CD4-positive, alpha-beta memory T cell (primary cell): ENCODE measurements at places on chromosomes 12 and 14. TPM values are rescaled to one million over a fixed set of nuclear protein-coding genes. Genes with fewer than 3 reads are reported as not detected.

- no peaks in the 10 kb centered on the region for H3K27me3 ChIP-seq
- H3K4me1 ChIP-seq: peaks cover 58% of the 10 kb centered on the region
- peaks cover 17% of the 10 kb centered on the region for H3K36me3 ChIP-seq
Observed at GRCh38 chr12:95480230-95480629, 6.3 kb downstream of the METAP2 start.

PPP4R4 gene
- polyA plus RNA-seq: 1.2 TPM

GRCh38 chr12:124445121-124445718 is 122.2 kb downstream of the NCOR2 start:
- H3K27ac ChIP-seq: no peak overlapping the region
- no peaks in the 10 kb centered on the region for H3K27me3 ChIP-seq
- H3K4me1 ChIP-seq: no peaks in the 10 kb centered on the region

GRCh38 chr12:109777544-109777943 is 55.7 kb downstream of the TRPV4 start:
- DNase-seq: peak; percentile 38
- H3K36me3 ChIP-seq: no peaks in the 10 kb centered on the region
- H3K4me1 ChIP-seq: no peaks in the 10 kb centered on the region
- no peak overlapping the region for H3K27ac ChIP-seq

FAM186B gene
- not detected for polyA plus RNA-seq

GRCh38 chr14:44662250-44662891 is 155.3 kb upstream of the FSCB start:
- H3K27me3 ChIP-seq: no peaks in the 10 kb centered on the region
- H3K4me3 ChIP-seq: no peak overlapping the region
- H3K4me1 ChIP-seq: peaks cover 12% of the 10 kb centered on the region

GRCh38 chr12:80293347-80293746 is 150.7 kb upstream of the PTPRQ start:
- DNase-seq: no peak
- H3K27ac ChIP-seq: no peak overlapping the region
- no peaks in the 10 kb centered on the region for H3K27me3 ChIP-seq
- no peak overlapping the region for H3K4me3 ChIP-seq
- H3K36me3 ChIP-seq: no peaks in the 10 kb centered on the region

KRT3 gene
- polyA plus RNA-seq: not detected

GRCh38 chr12:67925077-67925476 is 64.2 kb upstream of the IFNG-AS1 start:
- H3K4me3 ChIP-seq: no peak overlapping the region
- no peaks in the 10 kb centered on the region for H3K27me3 ChIP-seq
- no peak for DNase-seq
- no peaks in the 10 kb centered on the region for H3K4me1 ChIP-seq
- H3K27ac ChIP-seq: no peak overlapping the region

- no peaks in the 10 kb centered on the region for H3K27me3 ChIP-seq
- peaks cover 10% of the 10 kb centered on the region for H3K4me1 ChIP-seq
- peak within 1 kb of the TSS; percentile 71 for H3K27ac ChIP-seq
- H3K4me3 ChIP-seq: peak within 1 kb of the TSS; percentile 91
- peak; percentile 81 for DNase-seq
- no peaks in the 10 kb centered on the region for H3K36me3 ChIP-seq
Observed at GRCh38 chr12:53267999-53268629, at the start of gene ESPL1. TSS of gene ESPL1 (plus strand) at chr12:53268299. CDS start at chr12:53268767, 468 bp downstream.

PLCZ1 gene
- not detected for polyA plus RNA-seq

PRR4 gene
- polyA plus RNA-seq: 0.83 TPM

ITGA7 gene
- not detected for polyA plus RNA-seq

DNA sequence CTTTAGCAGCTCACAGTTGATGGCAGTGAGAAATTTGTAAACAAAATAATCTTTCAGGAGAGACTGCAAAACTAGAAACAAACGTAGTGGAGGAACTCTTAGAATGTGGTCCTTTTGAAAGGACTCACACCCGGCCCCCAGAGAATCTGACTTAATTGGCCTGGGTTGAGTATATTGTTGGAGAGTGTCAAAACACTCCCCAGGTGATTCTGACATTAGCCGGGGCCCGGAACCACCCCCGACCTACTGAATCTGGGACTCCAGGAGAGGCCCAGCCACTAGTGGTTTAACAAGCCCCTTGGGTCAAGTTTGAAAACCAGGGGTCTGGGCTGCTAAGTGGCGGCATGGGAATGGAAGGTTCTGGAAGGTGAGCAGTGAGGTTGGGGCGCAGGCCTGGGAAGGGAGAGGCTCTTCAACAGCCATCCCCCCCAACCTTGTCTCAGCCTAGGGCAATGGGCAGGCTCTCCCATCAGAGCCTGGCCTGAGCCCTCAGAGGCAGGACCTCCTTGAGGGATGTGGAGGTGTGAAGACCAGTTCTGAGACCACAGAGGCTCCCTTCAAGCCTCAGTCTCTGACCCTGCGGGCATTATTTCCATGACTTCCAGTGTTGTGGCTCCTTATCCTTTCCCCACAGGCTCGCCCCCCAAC is 1.1 kb upstream of the ELK3 start:
- peaks cover 30% of the 10 kb centered on the region for H3K4me1 ChIP-seq
- H3K27me3 ChIP-seq: no peaks in the 10 kb centered on the region
- no peak for DNase-seq
- H3K4me3 ChIP-seq: no peak overlapping the region

GRCh38 chr14:51726166-51726899 is 74.6 kb downstream of the FRMD6 start:
- no peaks in the 10 kb centered on the region for H3K27me3 ChIP-seq
- no peak overlapping the region for H3K4me3 ChIP-seq
- H3K36me3 ChIP-seq: no peaks in the 10 kb centered on the region
- no peak for DNase-seq

PKP2 gene
- 0.65 TPM for polyA plus RNA-seq

DNA sequence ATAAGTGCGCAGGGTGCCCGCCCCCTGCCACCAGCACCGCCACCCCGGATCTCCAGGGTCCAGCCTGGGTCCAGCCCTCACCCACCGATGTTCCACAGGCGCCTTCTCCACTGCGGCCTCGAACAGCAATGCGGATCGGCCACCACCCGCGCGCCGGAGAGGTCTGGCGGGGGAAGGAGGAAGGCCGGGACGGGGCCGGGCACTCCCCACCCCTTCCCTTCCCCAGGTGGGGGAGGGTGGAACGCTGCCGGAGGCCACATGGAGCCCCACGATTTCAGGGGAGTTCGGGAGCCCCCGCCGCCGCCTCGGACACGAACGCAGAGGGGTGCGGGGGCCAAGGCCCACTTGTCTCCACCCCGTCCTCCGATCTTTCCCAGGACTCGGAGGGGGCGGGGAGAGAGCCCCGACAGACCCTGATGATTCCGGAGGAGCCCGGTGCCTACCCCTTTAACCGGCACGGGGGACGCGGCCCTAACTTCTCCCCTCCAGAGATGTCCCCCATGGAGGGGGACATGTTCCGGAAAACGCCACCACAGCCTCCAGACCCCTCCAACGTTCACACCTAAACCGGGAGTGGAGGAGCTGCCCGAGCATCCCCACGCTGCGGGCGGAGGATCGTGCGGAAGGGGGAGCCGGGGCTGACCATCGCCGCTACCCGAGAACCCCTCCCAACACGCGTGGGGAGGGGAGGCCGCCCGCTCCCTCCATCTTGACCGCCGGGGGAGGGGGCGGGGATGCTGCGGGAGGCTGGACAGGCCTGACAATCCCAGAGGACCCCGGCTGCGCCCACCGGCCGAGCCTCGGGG is 1.1 kb downstream of the ATXN2 start:
- DNase-seq: peak; percentile 16
- H3K4me1 ChIP-seq: peaks cover 38% of the 10 kb centered on the region
- no peaks in the 10 kb centered on the region for H3K36me3 ChIP-seq
- no peaks in the 10 kb centered on the region for H3K27me3 ChIP-seq
- peak overlapping the region; percentile 83 for H3K27ac ChIP-seq

IPO4 gene
- polyA plus RNA-seq: 19.8 TPM

DNA sequence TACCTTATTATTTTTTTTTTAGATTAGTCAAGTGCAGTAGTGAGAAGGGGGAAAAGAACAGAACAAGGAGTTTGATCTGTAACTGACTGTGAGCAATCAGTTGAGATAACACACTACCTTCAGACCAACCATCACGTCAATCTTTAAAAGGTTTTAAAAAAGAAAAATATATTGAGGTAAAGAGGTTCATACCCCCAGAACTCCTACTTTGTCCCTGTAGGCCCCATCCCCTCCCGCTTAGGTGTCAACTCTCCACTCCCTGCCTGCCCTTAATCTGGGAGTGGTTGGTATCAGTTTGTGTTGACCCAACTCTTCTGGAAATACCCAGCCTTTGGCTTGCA is 16.2 kb downstream of the MMP14 start:
- no peaks in the 10 kb centered on the region for H3K27me3 ChIP-seq
- no peaks in the 10 kb centered on the region for H3K36me3 ChIP-seq
- H3K4me1 ChIP-seq: peaks cover 10% of the 10 kb centered on the region
- DNase-seq: no peak
- H3K4me3 ChIP-seq: no peak overlapping the region

- H3K36me3 ChIP-seq: no peaks in the 10 kb centered on the region
- H3K27me3 ChIP-seq: no peaks in the 10 kb centered on the region
- H3K4me1 ChIP-seq: no peaks in the 10 kb centered on the region
Observed at GRCh38 chr12:111014547-111014946, 94.2 kb upstream of the MYL2 start.

GRCh38 chr12:5797661-5798060 is 147.4 kb downstream of the ANO2 start:
- no peak overlapping the region for H3K4me3 ChIP-seq
- H3K27me3 ChIP-seq: no peaks in the 10 kb centered on the region
- H3K4me1 ChIP-seq: no peaks in the 10 kb centered on the region
- DNase-seq: no peak
- no peak overlapping the region for H3K27ac ChIP-seq
- H3K36me3 ChIP-seq: no peaks in the 10 kb centered on the region
